Mucosa of gallbladder (tissue), 1 donor: ENCODE measurements at places on chromosomes 3 and 15.

DNA sequence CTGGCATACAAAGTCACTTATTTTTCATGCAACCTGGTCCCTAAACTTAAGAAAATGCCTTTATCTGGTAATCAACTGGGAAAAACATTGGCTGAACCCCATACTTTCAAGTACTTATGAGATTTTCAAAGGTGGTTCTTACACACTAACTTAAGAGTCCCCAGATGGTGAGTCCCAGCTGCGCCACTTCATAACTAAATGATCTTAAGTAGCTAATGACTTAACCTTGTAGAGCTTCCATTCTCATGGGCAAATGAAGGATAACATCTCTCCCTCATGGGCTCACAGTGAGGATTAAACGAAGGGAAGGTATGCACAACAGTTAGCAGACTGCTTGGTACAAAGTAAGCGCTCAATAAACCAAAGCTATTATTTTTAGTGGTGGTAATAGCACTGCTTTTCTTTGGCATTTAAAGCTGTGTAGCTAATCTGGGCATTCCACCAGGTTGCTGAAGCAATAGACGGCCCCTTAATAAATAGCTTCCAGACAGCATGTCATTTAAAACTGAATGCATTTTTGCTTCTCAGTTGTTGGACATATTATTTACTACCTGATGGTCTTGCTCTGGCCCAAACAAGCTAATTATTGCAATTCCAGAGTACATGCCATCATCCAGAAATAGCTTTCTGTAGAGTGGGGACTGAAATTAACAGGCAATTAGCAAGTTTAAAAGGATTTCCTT is 55.4 kb downstream of the LIPC start:
- DNase-seq = no peak

GRCh38 chr15:51198701-51199232 is 104.1 kb upstream of the TNFAIP8L3 start:
- DNase-seq = no peak

DNA sequence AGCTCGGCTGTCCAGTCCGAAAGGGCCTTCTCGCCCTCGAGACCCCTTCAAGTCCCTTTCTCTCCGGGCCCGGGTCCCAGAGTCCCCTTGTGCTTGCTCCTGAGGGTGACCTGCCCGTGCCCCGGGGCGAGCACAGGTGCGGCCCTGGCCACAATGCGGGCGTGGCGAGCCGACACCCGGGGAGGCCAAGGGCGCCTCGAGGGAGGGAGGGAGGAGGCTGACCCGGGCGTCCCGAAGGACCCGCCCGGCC is 810 bp upstream of the MEF2A start:
- no peak for DNase-seq

DNA sequence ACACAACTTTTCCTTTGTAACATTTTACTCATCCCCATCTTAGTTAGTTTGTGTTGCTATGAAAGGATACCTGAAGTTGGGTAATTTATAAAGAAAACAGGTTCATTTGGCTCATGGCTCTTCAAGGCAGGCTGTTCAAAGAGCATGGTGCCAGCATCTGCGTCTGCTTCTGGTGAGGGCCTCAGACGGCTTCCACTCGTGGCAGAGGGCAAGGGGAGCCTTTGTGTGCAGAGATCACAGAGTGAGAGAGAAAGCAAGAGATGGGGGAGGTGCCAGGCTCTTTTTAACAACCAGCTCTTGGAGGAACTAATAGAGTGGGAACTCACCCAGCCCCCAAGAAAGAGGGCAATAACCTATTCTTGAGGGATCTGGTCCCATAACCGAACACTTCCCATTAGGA is 23.1 kb downstream of the PLA2G4F start:
- no peak for DNase-seq
